ENCODE measurements at places on chromosomes 4 and X.

DNA sequence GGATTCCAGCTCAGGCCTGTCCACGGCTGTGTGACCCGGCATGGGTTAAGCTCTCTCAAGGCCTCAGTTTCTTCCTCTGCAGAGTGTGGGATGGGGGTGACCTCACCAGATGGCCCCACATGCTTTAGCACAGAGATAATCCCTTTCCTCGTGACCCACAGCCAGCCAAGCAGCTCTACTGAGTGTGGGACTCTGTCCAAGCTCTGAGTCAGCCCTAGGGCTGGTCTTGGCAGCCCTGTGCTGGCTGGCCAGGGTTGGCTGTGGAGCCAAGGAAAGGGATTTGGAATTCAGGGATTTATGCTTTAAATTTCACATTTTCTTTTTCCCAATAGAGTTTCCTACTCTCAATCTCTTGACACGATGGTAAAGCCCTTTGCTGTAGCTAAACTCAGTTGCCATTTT is 19.7 kb upstream of the SPON2 start:
- H3K27ac ChIP-seq: no peak overlapping the region
- H3K4me1 ChIP-seq: peaks cover 10% of the 10 kb centered on the region
- peaks cover 12% of the 10 kb centered on the region for H3K36me3 ChIP-seq
- no peak for DNase-seq
- H3K27me3 ChIP-seq: peaks cover 12% of the 10 kb centered on the region

DNA sequence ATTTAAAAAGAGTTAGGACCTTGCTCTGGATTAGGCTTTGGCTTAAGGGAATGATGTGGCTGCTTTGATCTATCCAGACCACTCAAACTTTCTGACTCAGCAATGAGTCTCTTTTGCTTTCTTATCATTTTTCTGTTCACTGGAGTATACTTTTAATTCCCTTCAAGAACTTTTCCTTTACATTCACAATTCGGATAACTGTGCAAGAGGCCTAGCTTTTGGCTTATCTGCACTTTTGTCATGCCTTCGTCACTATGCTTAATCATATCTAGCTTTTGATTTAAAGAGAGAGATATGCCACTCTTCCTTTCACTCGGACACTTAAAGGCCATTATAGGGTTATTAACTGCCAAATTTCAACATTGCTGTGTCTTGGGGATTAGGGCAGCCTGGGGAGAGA is 147.9 kb downstream of the DCHS2 start:
- peaks cover 7% of the 10 kb centered on the region for H3K4me1 ChIP-seq
- no peak for DNase-seq
- H3K27me3 ChIP-seq: peaks cover 14% of the 10 kb centered on the region
- no peak overlapping the region for H3K4me3 ChIP-seq

GRCh38 chr4:51894059-51894645 is 51.2 kb downstream of the DCUN1D4 start:
- H3K36me3 ChIP-seq: peaks cover 22% of the 10 kb centered on the region
- peaks cover 8% of the 10 kb centered on the region for H3K4me1 ChIP-seq
- no peak overlapping the region for H3K4me3 ChIP-seq
- H3K27me3 ChIP-seq: no peaks in the 10 kb centered on the region
- H3K27ac ChIP-seq: peak overlapping the region; percentile 9

DNA sequence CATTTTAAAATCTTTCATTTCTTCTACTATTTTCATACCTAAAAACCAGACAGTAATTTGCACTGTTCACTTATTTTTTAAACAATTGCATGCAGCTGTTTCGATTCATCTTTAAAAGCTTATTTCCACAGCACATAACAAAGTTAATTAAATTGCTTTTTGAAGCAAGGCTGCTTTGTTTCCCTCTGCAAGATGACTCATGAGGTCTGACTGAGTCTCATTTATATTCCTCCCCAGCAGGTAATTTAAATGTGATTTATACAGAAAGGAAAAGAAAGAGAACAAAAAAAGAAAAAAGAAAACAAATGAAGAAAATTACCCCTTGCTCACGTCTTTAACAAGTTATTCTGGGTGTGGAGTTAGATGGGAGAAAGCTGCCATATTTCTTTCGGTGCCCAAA is 22.8 kb downstream of the VMA21 start:
- DNase-seq: no peak
- no peak overlapping the region for H3K4me3 ChIP-seq
- H3K4me1 ChIP-seq: no peaks in the 10 kb centered on the region
- peaks cover 2% of the 10 kb centered on the region for H3K36me3 ChIP-seq
- no peaks in the 10 kb centered on the region for H3K27me3 ChIP-seq

- no peaks in the 10 kb centered on the region for H3K27me3 ChIP-seq
- H3K4me1 ChIP-seq: peaks cover 74% of the 10 kb centered on the region
- peak overlapping the region; percentile 85 for H3K27ac ChIP-seq
- peak overlapping the region; percentile 67 for H3K4me3 ChIP-seq
These were observed 14.8 kb downstream of the ARHGEF6 start for GRCh38 chrX:136765821-136766356.

- peaks cover 4% of the 10 kb centered on the region for H3K27me3 ChIP-seq
- H3K27ac ChIP-seq: no peak overlapping the region
- no peak overlapping the region for H3K4me3 ChIP-seq
- H3K4me1 ChIP-seq: no peaks in the 10 kb centered on the region
- DNase-seq: no peak
These were observed 27.3 kb upstream of the TRIM2 start for GRCh38 chr4:153176938-153177337.

- H3K27ac ChIP-seq: no peak overlapping the region
- H3K4me1 ChIP-seq: no peaks in the 10 kb centered on the region
- H3K4me3 ChIP-seq: no peak overlapping the region
These were observed 37.2 kb downstream of the EDNRA start for GRCh38 chr4:147518086-147518485.

- H3K4me1 ChIP-seq: peaks cover 9% of the 10 kb centered on the region
- H3K36me3 ChIP-seq: no peaks in the 10 kb centered on the region
- peaks cover 4% of the 10 kb centered on the region for H3K27me3 ChIP-seq
- no peak overlapping the region for H3K4me3 ChIP-seq
- no peak overlapping the region for H3K27ac ChIP-seq
These were observed 100.7 kb upstream of the PTPN13 start for GRCh38 chr4:86493460-86493859.

DNA sequence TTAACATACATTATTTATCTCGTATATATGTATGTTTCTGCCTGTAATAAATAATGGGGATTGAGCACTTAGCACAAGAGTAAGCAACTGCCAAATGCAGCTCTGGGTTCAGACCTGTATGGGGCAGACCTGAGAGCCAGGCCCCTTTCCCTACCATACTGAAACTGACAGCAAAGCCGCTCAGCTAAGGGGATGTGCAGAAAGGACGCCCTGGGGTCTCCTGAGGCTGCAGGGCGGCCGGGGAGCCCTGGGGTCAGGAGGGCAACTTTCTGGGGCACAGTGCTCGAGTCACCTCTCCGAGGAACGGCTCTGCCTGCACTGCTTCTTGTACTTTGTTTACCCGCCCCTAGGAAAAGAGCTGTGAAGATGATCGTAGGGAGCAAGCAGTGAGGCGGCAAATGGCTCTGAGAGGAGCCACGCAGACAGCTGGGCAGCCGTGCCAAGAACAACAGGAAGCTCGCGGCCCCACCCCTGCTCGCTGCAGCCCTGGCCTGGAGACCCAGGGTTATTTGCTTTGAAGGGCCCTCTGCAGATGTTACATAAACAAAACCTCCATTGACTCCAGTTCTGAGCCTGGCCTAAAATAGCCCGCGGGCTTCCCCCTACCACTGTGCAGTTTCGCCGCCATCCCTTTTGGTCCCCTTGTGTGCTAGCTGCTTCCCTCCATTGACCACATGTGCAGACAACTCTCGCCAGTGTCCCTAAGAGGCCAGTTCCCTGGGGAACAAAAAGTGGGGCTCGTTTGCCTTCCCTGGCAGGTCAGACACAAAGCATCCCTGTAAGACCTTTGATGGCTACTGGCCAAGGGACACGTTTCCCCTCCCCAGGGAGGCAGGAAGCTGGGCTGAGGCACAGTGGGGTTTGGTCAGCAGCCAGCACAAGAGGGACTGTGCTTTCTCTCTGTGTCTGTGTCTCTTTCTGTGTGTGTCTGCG is 111.3 kb upstream of the LNX1 start:
- no peak overlapping the region for H3K4me3 ChIP-seq
- H3K27me3 ChIP-seq: peaks cover 19% of the 10 kb centered on the region
- DNase-seq: peak; percentile 34

GRCh38 chr4:47836641-47837093 is 1.2 kb downstream of the CORIN start:
- peak overlapping the region; percentile 81 for H3K4me3 ChIP-seq
- peaks cover 34% of the 10 kb centered on the region for H3K4me1 ChIP-seq
- H3K36me3 ChIP-seq: peaks cover 3% of the 10 kb centered on the region
- H3K27me3 ChIP-seq: peaks cover 36% of the 10 kb centered on the region
- no peak overlapping the region for H3K27ac ChIP-seq
